Activated B cell treated with CpG ODN at 0.5 μM for 24 hours (primary cell): ENCODE measurements at places on chromosomes 12 and 14. TPM values are rescaled to one million over a fixed set of nuclear protein-coding genes. Genes with fewer than 3 reads are reported as not detected.

GRCh38 chr12:112190231-112191025 lies 65.1 kb downstream of the TRAFD1 start:
- no peak for DNase-seq
- no peaks in the 10 kb centered on the region for H3K4me1 ChIP-seq
- H3K27ac ChIP-seq, result no peak overlapping the region
- H3K36me3 ChIP-seq, result peaks cover 72% of the 10 kb centered on the region
- H3K4me3 ChIP-seq, result no peak overlapping the region

The AQP2 gene
- total RNA-seq, result not detected in 2 replicates

The OTX2 gene
- total RNA-seq, result not detected in 2 replicates

GRCh38 chr14:50312734-50313054 lies 570 bp downstream of the DMAC2L start:
- no peaks in the 10 kb centered on the region for H3K27me3 ChIP-seq
- peaks cover 38% of the 10 kb centered on the region for H3K4me1 ChIP-seq
- peak overlapping the region; percentile 94 for H3K27ac ChIP-seq
- DNase-seq, result no peak

DNA sequence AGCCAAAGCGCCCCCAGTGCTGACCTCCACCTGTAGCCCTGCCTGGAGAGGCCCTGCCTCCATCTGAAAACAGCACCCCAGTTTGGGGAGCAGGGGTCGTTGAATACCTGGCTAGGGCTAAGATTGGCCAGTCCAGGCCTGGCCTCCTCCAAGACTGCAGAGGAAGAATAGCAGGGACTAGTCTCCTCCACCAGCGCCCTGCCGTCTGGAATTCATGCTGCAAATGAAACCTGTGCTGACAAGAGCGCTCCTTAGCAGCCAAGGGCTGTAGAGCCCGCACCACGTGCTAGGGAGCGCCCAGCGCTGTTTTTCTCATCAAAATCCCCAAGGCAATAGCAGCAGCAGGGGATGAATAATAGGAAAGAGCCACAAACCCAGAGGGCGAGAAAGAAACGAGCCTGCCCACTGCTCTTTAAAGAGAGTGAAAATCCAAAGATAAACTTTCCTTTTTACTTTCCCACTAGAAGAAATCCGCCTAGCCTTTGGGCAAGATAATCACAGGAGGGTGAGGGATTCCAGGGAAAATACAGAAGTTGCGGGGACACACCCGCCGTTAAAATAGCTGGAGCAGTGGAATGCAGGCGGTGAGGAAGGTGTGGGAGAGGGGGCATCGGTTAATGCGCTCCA lies 3.3 kb downstream of the COL2A1 start:
- DNase-seq, result peak; percentile 10
- H3K27me3 ChIP-seq, result peaks cover 75% of the 10 kb centered on the region
- peak overlapping the region; percentile 71 for H3K4me3 ChIP-seq
- H3K4me1 ChIP-seq, result peaks cover 36% of the 10 kb centered on the region

DNA sequence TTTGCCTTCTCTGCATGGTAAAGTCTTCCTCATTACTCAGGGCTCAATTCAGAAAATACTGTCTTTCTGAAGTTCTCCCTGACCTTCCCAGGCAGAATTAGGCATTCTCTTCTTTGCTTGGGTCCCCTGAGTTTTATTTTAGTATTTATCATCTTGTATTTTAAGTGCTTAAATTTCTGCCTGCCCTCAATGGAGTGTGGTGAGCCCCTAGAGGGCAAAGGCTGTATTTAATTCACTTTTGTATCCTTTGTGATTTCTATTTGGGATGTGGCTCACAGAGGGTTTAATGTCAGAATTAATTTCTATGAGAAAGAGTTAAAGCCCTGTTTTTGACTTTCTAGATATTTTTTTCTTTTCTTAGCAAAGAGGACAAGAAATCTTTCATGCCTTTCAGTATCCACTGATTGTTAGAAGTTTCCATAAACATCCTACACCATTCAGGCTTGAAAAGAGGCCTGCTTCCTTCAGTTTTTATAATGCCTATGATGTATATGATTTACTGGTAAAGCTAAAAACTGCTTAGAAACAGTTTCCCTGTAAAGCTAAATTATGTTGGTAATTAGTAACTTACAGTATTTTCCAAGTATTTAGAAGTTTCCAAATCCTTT lies 55.6 kb upstream of the PTPRB start:
- no peak for DNase-seq
- no peak overlapping the region for H3K4me3 ChIP-seq
- H3K36me3 ChIP-seq, result no peaks in the 10 kb centered on the region
- no peaks in the 10 kb centered on the region for H3K27me3 ChIP-seq
- H3K27ac ChIP-seq, result no peak overlapping the region

GRCh38 chr12:21220266-21220665 lies 89.3 kb downstream of the SLCO1B1 start:
- no peak overlapping the region for H3K27ac ChIP-seq
- H3K4me3 ChIP-seq, result no peak overlapping the region
- no peaks in the 10 kb centered on the region for H3K27me3 ChIP-seq
- H3K4me1 ChIP-seq, result no peaks in the 10 kb centered on the region

The B4GALNT3 gene
- 0.17 TPM in 1 of 2 replicates, not detected in the other for total RNA-seq

GRCh38 chr12:106600503-106600902 lies 17.7 kb downstream of the RFX4 start:
- no peaks in the 10 kb centered on the region for H3K4me1 ChIP-seq
- H3K27ac ChIP-seq, result no peak overlapping the region
- DNase-seq, result no peak

- H3K36me3 ChIP-seq, result no peaks in the 10 kb centered on the region
- no peaks in the 10 kb centered on the region for H3K27me3 ChIP-seq
- no peak for DNase-seq
- H3K4me3 ChIP-seq, result no peak overlapping the region
- H3K27ac ChIP-seq, result no peak overlapping the region
Measured at GRCh38 chr12:41402801-41403200, 214.7 kb downstream of the PDZRN4 start.

GRCh38 chr12:110141389-110141788 lies 17.2 kb downstream of the IFT81 start:
- no peak for DNase-seq
- H3K36me3 ChIP-seq, result no peaks in the 10 kb centered on the region
- H3K4me3 ChIP-seq, result no peak overlapping the region
- no peak overlapping the region for H3K27ac ChIP-seq
- no peaks in the 10 kb centered on the region for H3K4me1 ChIP-seq

DNA sequence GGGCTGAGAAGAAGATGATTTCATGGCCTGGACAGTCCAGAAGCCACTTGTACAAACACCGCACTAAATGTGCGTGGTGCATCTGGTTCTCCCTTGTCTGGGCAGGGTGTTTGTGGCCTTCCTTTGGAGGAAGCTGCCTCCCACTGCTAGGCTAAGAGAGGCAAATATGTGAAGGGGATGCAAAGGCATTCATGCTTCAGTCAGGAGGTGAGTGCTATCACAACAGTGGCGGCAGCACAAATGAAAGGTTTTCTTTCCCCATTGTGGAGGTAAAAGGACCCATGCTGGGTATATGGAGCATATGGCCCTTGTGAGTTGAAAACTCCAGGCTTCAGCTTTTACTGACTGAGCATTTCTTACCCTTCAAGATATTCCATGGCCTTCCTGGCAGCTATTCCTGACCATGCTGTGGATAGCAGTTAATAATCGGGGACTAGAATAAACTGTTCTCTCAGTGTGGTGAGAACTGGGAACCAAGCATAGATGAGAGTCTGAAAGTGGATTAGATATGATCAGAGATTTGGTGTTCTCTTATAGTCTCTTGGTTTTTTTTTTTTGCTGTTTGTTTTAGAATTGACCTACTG lies 69.9 kb downstream of the MYRFL start:
- no peak overlapping the region for H3K27ac ChIP-seq
- H3K4me3 ChIP-seq, result no peak overlapping the region
- no peak for DNase-seq
- H3K4me1 ChIP-seq, result no peaks in the 10 kb centered on the region
